ENCODE measurements at places on chromosomes 16 and 17.
A peak's percentile ranks its signal among the peaks of the same experiment; 100 is the strongest.

GRCh38 chr17:82893779-82894178, 54.0 kb upstream of the ZNF750 start:
- DNase-seq: no peak

GRCh38 chr16:51937771-51938170, 609.2 kb downstream of the TOX3 start:
- DNase-seq: no peak

- DNase-seq: no peak
Observed at GRCh38 chr17:81925860-81926450, 1.6 kb downstream of the MAFG start.

DNA sequence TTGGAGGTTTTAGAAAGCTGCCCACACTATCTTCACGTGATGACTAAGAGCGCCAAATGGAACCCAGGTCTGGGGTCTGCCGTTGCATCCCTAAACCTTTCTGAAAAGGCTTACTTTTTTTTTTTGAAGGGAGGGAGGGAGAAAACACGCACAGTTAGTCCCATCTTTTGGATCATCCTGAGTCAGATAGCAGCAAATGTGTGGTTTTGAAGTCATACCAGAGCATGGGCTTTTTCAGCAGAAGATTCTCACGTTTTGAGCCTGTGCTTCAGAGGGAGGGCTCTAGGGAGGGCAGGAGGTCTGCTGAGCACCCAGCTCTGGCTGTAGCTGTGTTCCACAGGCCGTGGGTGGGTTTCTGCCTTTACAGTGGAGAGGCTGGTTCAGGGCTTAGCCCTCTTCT, 194.7 kb downstream of the SNX29 start:
- DNase-seq: no peak

DNA sequence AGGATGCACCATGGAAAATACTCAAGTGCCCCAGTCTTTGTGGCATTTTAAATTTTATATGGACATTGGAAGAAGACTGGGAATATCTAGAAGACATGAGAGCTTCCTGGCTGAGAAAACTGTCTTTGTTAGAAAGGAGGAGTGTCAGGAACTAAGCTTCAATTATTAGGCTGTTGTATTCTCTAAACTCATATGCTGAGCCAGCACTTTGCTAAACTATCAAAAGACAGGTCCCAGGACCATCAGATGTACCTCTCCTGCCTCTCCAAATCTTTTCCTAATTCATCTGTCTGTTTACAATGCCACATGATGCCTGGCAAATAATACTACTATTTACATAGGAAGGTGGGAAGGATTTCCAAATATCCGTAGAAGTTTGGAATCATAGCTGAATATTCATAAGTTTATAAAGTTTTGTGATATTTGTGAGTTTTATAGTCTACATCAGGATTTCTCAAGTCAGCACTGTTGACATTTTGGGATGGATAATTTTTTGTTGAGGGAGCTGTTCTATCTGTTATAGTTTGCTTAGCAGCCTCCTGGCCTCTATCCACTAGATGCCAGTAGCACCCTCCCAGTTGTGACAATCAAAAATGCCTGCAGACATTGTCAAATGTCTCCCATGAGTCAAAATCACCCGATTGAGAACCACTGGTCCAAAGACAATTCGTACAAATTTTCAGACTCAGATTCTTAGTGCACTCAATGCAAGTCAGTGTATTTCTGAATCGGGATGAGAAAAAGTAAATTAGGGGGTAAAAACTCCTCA, 61.2 kb upstream of the NETO2 start:
- DNase-seq: no peak

DNA sequence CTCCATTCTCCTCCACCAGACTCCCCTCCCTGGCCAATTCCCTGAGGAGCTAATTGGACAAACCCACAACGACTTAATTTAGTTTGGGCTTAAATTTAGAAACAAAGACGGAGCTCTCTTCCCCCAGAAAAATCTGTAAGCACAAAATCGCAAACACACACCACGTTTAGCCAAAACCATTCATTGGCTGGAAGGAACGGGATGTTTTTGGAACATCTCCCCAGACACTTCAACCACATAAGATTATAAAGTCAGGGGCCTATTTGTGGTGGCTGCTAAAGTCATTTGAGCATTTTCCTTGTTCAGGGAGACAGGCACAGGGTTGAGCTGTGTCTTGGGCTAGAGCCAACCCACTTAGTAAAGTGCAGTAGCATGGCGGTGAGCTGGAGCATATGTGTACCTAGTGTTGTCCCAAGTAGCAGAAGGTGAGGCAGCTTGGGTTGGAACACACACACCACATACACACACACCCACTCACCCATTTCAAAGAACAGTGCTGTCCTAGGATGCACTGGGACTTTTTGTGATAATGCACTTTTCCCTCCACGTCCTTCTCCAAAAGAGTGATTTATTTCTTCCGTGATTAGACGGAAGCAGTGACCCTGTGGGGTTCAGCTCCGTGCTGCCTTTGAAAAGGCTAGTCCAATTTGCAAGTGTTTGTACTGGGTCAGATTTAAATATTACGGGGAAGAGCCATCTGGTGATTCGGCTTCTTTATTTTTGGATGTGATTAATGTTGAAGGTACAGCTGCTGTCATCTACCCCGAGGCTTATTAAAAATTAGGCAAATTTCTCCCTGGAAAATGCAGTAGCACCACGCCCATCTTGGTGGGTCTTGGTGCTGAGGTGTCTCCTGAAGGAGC, 32.2 kb downstream of the ELAC2 start:
- no peak for DNase-seq

GRCh38 chr16:57628008-57628781, at the start of gene ADGRG1:
TSS of gene ADGRG1 (plus strand) at chr16:57628630. CDS start at chr16:57650288, 21,658 bp downstream.
- DNase-seq: peak; percentile 71

GRCh38 chr17:47973541-47973940, 2.6 kb downstream of the CDK5RAP3 start:
- DNase-seq: no peak

GRCh38 chr16:27641260-27641659, 91.3 kb downstream of the KATNIP start:
- no peak for DNase-seq

DNA sequence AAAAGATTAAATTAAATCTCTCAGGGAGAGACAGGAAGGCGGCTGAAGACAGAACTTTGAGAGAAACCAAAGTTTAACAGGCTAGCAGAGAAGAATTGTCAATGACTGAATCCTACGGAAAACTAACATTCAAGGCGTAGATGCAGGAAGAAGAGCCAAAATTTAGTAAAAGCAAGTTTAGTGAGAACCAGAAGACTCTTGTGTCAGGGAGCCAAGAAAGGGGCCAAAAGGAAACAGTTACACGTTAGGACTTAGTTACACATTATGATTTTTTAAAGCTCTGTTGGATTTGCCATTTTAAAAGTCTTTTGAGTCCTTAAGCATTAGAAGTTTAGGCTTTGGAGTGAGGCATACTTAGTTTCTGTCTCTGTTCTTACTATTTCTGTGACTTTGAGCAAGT, 164.6 kb downstream of the CHD9 start:
- no peak for DNase-seq

- no peak for DNase-seq
Observed at GRCh38 chr17:38969281-38969680, 2.1 kb upstream of the FBXO47 start.

DNA sequence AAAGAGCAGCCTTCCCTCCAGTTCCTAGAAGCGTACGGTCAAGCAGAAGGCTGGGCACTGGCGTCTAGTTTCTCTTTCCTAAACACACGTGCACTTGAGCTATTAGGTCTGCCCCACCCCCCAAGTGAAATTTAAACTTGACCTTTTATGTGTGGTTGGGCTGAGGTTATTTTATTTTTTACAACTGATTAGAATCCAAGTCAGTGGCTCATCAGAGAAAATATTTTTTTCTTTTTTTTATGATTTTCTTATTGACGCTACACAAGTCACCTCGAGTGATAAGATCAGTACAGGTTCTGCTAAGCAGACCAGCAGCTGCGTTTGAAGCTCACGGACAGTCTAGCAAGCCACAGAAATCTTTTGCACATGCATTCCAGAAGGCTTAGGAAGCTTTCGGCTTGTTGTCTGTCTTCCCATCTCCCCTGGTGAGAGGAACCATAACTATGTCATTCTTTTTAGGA, 95.1 kb downstream of the ZFHX3 start:
- DNase-seq: no peak

GRCh38 chr17:40190197-40191021, 13.1 kb downstream of the RAPGEFL1 start:
- DNase-seq: peak; percentile 41

DNA sequence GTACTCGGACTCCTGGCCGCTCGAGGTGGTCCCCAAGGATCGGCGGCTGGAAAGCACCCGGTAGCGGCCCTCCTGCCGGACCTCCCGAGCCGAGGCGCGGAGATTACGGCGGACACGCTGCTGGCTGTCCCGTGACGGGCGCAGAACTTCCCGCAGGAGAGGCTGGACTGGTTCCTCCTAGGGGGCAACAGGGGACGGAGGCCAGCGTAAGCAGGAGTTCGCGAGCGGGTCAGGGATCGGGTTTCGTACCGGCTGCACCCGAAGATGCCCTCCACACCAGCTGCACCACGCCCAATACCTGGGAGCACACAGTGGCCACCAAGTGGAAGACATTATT, 341 bp downstream of the SLC7A6OS start:
- DNase-seq: peak; percentile 69

DNA sequence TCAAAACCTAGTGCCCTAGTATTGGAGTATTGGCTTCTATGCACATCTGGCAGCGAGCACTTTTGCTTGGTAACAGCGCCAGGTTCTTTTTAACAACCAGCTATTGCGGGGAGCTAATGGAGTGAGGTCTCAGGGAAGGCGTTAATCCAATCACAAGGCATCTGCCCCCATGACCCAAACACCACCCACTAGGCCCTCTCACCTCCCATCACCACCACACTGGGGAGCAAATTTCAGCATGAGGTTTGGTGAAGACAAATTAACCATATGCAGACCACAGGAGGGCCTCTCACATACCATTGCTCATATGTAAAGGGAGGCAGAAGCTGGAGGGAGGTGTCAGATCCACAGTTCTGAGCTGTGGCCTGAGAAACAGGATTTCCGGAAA, 893 bp upstream of the ODF4 start:
- DNase-seq: no peak

GRCh38 chr16:48914070-48914469, 304.1 kb upstream of the N4BP1 start:
- DNase-seq: no peak

DNA sequence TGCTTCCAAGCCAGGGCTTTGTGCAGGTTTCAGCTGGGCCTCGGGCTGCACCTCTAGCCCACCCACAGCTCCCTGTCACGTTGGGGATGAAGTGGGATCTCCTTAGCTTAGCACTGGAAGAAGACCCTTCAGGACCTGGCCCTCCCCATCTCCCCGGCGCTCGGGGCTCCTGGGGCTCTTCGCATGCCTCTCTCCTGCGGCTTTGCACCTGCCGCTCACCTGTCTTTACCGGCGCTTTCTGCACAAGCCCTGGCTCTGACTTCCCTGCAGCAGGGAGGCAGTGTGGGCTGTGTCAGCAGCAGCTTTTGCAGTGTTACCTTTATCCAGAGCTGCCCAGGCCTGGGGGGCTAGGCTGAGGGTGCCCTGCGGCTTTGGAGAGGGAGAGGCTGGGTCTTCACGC, 52.3 kb downstream of the NT5M start:
- DNase-seq: no peak

- DNase-seq: no peak
Observed at GRCh38 chr16:81679721-81680430, 99.2 kb upstream of the PLCG2 start.

DNA sequence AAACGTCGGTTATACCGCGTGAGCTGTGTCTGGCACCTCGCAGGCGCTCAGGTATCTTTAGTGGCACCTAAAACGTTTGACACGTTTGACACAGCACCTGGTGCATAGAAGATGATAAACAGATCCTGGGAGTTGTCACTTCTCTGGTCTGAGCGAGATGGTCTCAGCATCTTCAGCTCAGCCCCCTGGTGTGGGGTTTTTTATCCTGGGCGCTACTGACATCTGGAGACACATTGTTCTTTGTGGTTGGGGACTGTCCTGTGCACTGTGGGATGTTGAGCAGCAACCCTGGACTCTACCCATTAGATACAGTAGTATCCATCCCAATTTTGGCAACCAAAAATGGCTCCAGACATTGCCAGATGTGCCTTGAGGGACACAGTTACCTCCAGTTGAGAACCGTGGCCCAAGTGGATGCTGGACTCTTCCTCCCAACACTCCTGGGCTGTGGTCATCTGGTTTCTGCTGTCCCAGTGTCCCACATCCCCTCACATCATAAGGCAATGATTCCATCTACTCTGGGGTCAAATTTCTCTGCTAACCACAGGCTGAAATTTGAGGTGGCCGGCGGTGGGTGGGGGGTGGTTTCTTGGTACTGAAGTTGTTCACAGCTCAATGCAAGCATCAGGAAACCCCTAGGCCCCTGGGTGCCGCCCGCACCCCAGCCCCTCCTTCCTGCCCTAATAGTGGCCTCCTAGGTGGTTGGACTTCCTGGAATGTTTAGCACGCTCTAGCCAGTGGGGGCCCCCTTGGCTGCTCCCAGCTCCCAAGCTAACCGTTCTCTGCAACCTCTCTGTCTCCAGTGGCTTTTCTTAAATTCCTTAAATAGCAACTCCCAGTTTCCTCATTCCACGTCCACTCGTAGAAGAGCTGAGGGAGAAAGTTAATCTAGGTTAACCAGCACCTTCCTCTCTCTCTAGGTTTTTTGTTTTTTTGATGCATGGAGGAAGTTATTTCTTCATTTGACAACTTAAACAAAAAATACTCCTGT, 124.8 kb downstream of the ABCC1 start:
- DNase-seq: peak; percentile 56

GRCh38 chr16:50326835-50327465, 41.8 kb downstream of the BRD7 start:
- no peak for DNase-seq

- peak; percentile 41 for DNase-seq
Observed at GRCh38 chr16:84924331-84925091, 86.8 kb downstream of the ZDHHC7 start.

DNA sequence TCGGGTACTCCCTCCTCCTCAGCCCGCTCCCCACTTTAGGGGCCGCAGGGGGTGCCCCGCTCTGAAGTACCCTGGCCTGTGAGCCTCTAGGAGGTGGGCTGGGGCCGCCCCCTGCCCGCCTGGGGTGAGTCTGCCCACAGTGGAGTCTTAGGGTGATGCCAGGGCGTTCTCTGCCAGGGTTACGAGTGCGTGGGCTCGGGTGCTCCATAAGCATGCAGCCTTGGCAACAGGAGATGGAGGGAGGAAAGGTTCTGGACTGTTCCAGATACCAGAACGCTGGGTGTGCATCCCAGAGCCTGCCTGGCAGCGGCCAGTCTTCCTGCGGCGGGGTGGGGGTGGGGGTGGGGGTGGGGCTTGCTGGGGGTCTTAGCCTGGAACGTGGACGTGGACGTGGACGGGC, 15.9 kb downstream of the CACNA1H start:
- no peak for DNase-seq

DNA sequence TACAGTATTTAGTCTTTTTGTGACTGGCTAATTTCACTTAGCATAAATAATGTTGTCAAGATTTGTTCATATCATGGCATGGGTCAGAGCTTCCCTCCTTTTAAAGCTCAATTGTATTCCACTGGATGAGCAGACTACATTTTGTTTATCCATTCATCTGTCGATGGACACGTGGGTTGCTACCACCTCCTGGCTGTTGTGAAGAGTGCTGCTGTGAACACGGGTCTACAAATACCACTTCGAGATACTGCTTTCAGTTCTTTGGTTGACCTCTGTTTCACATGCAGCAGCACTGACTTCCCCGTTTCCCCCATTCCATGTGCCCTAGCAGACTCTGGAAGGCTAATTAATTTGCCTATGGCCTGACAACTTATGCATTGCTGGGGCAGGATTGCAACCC, 285.4 kb downstream of the SHISA9 start:
- no peak for DNase-seq

All from nephron progenitor cell (in vitro differentiated cells).